Lung (tissue), 17 donors: ENCODE measurements at places on chromosomes 16 and 17. TPM values are rescaled to one million over a fixed set of nuclear protein-coding genes. Genes with fewer than 3 reads are reported as not detected.

DNA sequence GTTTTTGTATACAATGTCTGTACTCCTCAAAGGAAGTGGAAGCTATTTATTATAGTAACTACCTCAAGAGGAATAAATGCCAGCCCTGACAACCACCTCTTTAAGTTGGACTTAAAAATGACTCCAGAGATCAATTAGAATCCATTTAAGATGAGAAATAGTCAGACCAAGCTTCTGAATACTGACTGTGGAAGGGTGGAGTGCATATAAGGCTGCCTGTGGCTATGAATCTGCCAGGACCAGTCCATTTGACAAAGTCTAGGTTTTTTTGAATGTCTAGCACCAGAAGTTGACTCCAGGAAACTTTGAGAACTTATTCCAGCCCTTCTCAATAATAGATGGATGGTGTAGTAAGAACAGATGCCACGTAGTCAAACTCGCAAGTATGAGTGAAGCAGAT lies 15.0 kb downstream of the OGFOD1 start:
- DNase-seq = no peak
- H3K4me3 ChIP-seq = no peak overlapping the region
- H3K4me1 ChIP-seq = no peaks in the 10 kb centered on the region
- no peaks in the 10 kb centered on the region for H3K27me3 ChIP-seq

DNA sequence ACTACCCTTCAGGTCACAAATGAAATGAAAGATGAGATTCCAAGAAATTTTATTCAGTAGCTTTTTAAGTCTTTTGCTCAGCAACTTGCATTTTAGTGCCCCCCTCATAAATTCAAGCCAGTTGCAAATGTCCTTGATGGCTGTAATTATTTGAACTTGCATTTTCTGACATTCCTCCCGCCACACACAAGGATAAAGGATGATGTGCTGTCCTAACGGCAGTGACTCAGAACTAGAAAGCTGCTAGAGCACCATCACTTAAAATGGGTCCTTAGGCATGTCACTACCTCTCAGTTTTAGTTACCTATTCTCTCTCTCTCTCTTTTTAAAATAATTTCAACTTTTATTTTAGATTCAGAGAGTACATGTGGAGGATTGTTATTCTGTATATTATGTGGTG lies 306.7 kb downstream of the CNTNAP4 start:
- no peaks in the 10 kb centered on the region for H3K27me3 ChIP-seq
- no peak overlapping the region for H3K4me3 ChIP-seq

- no peak for DNase-seq
- no peaks in the 10 kb centered on the region for H3K4me1 ChIP-seq
- no peak overlapping the region for H3K27ac ChIP-seq
- H3K27me3 ChIP-seq = no peaks in the 10 kb centered on the region
- H3K4me3 ChIP-seq = no peak overlapping the region
These were observed 16.1 kb downstream of the TLE7 start for GRCh38 chr16:71425746-71426068.

DNA sequence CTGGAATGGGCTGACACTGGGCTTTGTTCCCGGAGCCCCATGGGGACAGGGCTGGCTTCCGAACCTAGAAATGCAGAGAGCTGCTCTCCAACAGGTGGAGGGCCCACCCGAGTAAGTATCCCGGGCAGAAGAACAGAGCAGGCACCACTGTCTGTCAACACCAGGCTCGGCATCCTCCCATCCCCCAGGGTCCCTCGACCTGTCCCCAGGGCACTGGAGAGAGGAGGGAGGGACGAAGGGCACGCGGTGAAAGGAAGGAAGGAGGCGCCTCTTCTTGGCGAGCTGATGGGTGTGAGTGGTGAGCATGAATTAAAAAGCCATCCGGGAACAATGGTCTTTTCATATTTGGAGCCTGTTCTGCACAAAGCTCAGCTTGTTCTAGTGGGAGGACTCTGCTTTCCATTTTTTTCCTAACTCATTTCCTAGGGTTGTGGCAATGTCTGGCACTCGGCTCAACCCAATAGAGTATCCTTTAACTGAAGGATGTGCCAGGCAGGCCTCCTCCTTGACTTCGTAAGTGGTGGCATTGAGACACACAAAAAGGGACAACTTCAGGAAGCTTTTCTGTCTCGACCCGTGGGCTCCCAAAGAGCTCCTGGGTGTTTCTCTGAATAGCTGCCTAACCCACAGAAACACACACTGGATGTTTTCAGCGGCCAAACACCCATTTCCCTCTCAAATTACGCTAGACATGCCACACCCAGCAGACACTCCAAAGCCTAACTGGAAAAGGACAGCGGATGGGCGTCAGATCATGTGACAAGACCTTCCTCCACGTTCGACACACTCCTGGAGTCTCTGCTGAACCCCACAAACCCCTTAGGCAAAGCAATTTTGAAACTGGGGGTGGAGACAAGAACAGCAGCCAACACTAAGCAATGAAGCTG lies 47.7 kb downstream of the ZFHX3 start:
- no peaks in the 10 kb centered on the region for H3K27me3 ChIP-seq
- H3K27ac ChIP-seq = peak overlapping the region; percentile 30
- H3K4me1 ChIP-seq = peaks cover 44% of the 10 kb centered on the region
- H3K36me3 ChIP-seq = no peaks in the 10 kb centered on the region
- H3K4me3 ChIP-seq = no peak overlapping the region

- DNase-seq = no peak
- H3K4me1 ChIP-seq = peaks cover 22% of the 10 kb centered on the region
- H3K27ac ChIP-seq = no peak overlapping the region
- H3K4me3 ChIP-seq = no peak overlapping the region
These were observed 14.2 kb upstream of the CD300A start for GRCh38 chr17:74452033-74452840.

- H3K27me3 ChIP-seq = no peaks in the 10 kb centered on the region
- H3K4me1 ChIP-seq = no peaks in the 10 kb centered on the region
- no peak for DNase-seq
- no peak overlapping the region for H3K4me3 ChIP-seq
These were observed 417.0 kb upstream of the HSBP1 start for GRCh38 chr16:83390759-83391158.

Gene USP43
- 2.9 TPM for polyA plus RNA-seq

Gene LYZL6
- polyA plus RNA-seq = not detected

Gene DPEP3
- 0.16 TPM for polyA plus RNA-seq
